ENCODE measurements at places on chromosomes 16 and 17. TPM values are rescaled to one million over a fixed set of nuclear protein-coding genes. Genes with fewer than 3 reads are reported as not detected.

DNA sequence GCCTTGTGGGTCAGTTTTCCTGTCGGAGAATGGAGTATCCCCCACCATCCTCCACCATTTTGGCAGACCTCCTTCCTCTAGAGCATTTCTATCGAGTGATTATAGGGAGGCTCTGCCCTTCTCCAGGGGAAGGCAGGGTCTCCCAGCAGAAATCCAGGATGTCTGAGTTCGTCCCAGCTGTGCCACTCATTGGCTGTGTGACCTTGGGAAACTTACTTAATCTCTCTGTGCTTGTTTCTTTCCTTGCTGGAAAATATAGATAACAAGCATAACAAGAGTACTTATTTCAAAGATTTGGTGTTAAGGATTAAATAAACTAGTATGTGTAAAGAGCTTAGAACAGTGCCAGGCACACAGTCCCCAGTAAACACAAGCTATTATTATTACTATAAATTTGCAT is 14.8 kb downstream of the ATP2A3 start:
- H3K27me3 ChIP-seq: no peaks in the 10 kb centered on the region
- DNase-seq: no peak
- H3K4me1 ChIP-seq: peaks cover 10% of the 10 kb centered on the region

GRCh38 chr17:79778504-79779083 is 646 bp downstream of the CBX2 start:
- peak overlapping the region; percentile 57 for H3K4me3 ChIP-seq
- peak; percentile 66 for DNase-seq
- peaks cover 83% of the 10 kb centered on the region for H3K27me3 ChIP-seq
- no peaks in the 10 kb centered on the region for H3K36me3 ChIP-seq
- peaks cover 25% of the 10 kb centered on the region for H3K4me1 ChIP-seq
- peak overlapping the region; percentile 31 for H3K27ac ChIP-seq

DNA sequence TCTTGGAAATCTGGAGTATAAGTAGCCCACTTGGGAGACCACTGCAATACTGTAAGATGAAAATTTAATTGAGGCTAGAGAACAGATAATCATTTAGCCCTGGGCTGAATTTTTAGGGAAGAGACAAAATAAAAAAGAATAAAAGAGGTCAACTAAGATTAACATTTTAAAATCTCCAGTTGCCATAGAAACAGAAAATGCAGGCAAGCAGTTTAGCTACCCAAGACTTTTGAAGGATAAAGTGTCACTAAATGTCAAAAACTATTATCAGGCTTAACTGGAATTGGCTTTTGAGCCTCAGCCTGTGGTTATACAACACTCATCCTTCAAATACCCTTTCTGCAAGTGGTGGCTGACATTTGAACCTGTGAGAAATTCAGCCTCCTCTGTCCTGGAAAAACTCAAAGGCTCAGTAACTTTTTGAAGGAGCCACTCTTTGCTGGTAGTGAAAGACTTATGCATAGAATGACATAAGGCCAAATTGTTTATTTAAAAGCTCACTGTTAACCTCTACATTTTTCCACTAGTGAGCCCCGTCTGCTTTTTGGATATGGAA is 220.7 kb upstream of the KCNJ16 start:
- no peaks in the 10 kb centered on the region for H3K36me3 ChIP-seq
- H3K27ac ChIP-seq: no peak overlapping the region
- no peaks in the 10 kb centered on the region for H3K4me1 ChIP-seq
- no peaks in the 10 kb centered on the region for H3K27me3 ChIP-seq
- no peak overlapping the region for H3K4me3 ChIP-seq

DNA sequence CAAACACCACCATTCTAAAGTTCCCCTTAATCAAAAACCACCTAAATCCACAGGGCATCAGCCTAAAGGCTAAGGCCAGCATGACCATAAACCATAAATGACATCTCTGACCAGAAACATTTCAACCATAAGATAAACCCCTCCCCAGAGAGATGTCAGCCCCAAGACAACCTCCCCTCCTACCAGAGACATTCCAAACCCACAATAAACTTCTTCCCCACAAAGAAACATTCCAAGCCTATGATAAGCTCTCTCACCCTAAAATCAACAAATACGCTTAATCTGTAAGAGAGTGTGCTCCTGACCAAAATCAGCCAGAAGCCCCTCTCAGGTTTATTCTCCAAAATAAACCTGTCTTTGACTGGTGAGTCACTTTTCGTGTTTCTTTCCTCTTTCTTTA is 54.8 kb downstream of the SLFN5 start:
- H3K4me1 ChIP-seq: no peaks in the 10 kb centered on the region
- H3K27me3 ChIP-seq: no peaks in the 10 kb centered on the region
- no peak for DNase-seq
- no peak overlapping the region for H3K4me3 ChIP-seq
- no peak overlapping the region for H3K27ac ChIP-seq

GRCh38 chr17:79065105-79065670 is 9.4 kb upstream of the ENGASE start:
- no peaks in the 10 kb centered on the region for H3K36me3 ChIP-seq
- DNase-seq: peak; percentile 63
- no peaks in the 10 kb centered on the region for H3K27me3 ChIP-seq
- H3K4me3 ChIP-seq: no peak overlapping the region
- H3K27ac ChIP-seq: no peak overlapping the region
- H3K4me1 ChIP-seq: no peaks in the 10 kb centered on the region

DNA sequence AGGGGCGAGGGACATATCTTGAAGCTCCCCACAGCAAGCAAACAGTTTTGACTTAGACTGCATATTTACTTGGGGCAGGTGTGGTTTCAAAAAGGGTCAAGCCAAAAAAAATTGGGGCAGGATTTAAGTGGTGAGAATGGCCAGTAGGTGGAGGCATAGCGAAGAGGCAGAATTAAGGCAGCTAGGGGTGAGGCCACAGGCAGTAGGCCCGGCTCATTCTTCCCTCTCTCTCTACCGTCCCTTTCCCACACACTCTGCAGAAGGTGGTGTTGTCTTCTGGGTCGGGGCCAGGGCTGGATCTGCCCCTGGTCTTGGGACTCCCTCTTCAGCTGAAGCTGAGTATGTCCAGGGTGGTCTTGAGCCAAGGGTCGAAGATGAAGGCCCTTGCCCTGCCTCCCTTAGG is 2.6 kb downstream of the SHBG start:
- peaks cover 9% of the 10 kb centered on the region for H3K4me1 ChIP-seq
- no peaks in the 10 kb centered on the region for H3K27me3 ChIP-seq
- H3K27ac ChIP-seq: no peak overlapping the region
- no peak overlapping the region for H3K4me3 ChIP-seq
- H3K36me3 ChIP-seq: no peaks in the 10 kb centered on the region

The KRTAP16-1 gene
- not detected for total RNA-seq

The IL17C gene
- not detected for total RNA-seq

Data from sigmoid colon (tissue), 7 donors.